NCI-H1092 (cell line): ENCODE measurements at places on chromosomes 1 and 21.
A peak's percentile ranks its signal among the peaks of the same experiment; 100 is the strongest.

DNA sequence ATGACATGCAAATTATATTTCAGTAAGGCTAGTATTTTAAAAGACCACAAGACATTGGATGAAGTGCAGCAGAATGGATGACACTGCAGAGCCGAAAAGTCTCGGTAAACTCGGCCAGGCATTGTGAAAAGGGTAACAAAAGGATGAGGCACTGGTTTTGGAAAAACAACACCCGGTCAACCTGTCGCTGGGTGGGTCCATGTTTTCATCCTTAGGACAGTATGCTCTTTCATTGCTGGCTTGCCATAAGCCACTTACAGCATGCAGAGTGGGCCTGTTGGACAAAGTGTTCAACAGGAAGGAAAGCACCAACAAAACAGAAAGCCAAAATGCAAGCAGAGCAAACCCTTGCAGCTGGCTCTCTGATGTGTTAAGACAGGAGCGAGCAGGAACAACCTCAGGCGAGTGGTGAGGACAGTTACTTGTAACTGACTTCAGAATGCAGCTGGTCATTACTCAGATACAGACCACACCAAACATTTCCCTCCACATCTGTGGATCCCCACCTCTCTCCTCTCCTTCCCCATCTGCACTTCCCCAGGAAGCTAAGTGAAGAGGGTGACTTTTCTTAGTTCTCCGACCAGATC, 2.9 kb upstream of the RCAN1 start:
- no peak for DNase-seq

DNA sequence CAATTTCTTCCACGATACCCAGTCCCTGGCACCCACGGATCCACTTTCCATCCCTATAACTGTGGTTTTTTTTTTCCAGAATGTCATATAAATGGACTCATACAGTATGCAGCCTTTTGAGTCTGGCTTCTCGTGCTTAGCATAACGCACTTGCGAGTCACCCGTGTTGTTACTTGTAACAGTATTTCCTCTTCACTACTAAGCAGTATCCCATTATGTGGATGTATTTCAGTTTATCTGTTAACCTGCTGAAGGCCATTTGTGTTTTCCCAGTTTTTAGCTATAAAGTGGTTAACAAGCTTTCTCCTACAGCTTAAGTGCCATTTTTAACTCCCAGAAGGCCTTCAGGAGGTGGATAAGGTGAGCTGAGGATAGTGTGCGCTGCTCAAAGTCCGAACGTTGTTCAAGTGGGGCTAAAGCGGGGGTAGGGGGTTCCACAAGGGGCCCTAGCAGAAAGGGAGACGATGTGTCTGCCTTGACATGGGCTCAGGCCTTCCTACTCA, 829 bp downstream of the ADAR start:
- no peak for DNase-seq

GRCh38 chr1:231935856-231936255, 309.3 kb downstream of the DISC1 start:
- DNase-seq: peak; percentile 74

- DNase-seq: no peak
Observed at GRCh38 chr21:35548904-35549615, 500.0 kb upstream of the RUNX1 start.

- DNase-seq: no peak
Observed at GRCh38 chr1:8018492-8019228, 7.4 kb downstream of the ERRFI1 start.

DNA sequence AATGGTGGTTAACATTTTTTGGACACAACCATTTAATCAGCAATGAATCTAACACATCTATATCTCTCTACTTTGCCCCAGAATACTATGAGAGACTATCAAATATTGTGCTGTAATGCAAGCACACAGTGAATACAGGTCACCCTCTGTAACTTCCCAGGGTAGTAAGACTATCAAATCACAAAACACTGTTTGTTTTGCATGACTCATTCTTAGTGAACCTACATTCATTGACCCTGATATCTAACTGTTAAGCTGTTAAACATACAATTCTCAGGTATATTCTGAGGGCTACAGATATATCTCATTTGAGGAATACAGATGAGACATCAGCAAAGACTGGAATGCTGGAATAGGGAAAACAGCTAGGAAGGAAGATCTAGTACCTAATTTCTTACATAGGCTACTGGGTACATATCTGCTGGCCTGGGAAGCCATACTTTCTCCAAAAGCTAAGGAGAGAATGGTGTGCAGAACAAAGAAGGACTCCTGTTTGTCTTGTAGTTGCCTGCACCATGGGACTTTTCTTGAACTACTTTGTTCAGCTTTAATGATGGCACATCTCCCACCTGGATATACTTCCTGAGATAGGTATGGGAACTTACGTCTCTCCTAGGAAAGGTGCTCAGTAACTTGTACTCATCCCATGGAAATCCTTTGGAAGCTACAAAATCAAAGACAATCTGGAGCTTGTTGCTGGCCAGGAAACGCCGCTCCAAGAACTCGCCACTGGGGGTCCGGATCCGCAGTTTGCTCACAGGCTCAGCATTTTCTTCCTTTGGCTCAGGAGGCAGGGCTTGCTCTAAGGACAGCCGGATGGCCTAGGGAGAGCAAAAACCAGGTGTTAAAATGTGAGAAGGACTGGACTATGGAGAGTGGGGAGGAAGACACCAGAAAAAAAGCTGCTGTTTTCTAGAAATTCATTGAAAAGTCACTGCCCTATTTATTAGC, 51.9 kb upstream of the DMRTA2 start:
- DNase-seq: no peak

DNA sequence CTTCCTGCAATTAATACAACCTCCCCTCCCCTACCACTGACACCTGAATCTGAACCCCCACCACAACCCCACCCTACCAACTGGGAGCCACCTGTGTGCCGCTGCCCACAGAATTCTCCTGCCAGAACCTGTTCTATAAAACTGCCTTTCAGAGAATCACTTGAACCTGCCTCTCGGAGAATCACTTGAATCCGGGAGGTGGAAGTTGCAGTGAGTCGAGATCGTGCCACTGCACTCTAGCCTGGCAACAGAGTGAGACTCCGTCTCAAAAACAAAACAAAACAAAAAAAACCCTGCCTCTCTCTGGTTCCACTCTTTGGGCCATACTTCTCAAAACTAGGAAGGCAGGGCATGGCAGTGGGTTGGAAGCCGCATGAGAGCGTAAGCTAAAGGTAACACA, 5.7 kb downstream of the URB1 start:
- no peak for DNase-seq

DNA sequence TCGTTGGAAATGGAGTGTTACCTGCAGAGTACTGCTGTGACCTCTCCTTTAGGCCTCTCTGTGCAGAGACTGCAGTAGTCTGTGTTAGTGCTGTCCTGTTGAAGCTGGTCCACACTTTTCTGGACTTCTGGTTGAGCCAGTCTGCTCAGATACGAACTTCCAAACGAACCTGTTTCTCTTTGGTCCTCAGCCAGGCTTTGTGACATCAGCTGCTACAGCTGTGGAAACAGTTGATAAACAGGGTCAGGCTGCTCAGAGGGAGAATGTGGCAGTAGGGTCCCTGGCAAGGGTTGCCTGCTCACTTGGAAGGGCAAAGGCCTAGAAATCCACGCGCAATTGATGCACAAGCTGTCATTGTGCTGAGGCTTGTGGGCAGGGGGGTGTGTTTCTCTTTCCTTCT, 98.8 kb downstream of the NOS1AP start:
- DNase-seq: peak; percentile 55

DNA sequence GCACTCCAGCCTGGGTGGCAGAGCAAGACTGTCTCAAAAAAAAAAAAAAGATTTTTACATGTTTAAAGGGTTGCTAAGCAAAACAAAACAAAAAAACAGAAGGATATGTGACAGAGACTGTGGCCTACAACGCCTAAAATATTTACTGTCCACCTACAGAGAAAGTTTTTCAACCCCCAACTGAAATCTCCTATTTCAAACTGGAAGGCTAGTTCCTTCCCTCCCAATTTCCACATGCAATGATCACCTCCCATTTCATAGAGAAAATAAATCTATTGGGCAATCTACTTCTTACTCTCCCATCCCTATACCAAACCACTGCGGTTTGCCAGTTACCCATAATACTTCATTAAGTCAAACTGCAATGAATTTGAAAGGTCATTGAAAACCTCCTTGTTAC, 74.2 kb downstream of the ST3GAL3 start:
- no peak for DNase-seq

DNA sequence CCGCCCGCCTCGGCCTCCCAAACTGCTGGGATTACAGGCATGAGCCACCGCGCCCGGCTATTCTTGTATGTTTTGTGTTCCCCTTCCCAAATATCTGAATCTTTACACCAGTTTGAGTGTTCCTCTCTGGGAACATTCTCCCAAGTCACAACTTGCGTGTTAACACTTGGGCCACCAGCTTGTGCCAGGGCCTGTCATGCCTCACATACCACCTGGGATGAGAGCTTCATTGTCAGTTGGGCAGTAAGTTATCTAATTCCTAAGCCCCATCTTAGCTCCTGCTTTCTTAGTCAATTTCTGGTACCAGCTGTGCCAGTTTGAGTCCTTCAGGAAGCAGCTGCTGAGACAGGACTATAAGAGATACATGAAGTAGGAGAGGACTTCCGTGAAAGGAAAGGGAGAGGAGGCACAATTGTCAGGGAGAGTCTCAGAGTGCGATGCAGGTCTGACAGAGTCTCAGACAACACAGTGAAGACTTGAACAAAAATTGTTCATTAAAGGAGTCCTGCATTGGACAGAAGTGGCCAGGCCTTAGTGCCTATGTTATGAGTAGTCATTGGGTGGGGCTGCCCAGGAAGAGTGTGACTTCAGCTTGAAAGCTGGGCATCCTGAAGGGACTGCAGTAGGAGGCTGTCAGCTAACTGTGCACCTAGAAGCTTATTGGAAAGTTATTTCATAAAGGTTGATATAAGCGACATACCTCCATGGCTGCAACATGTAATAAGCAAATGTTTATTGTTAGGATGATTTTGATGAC, 17.3 kb downstream of the ZFYVE9 start:
- DNase-seq: no peak

- no peak for DNase-seq
Observed at GRCh38 chr21:42347601-42348327, 3.0 kb downstream of the TFF2 start.

GRCh38 chr1:192675716-192676115, 39.8 kb downstream of the RGS13 start:
- DNase-seq: no peak

DNA sequence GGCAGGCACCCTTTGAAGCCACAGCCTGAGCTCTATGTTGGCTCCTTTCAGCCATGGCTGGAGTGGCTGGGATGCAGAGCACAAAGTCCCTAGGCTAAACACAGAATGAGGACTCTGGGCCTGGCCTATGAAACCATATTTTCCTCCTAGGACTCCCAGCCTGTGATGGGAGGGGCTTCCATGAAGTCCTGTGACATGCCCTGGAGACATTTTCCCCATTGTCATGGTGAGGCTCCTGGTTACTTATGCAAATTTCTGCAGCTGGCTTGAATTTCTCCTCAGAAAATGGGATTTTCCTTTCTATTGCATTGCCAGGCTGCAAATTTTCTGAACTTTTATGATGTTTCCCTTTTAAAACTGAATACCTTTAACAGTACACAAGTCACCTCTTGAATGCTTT, 61.3 kb downstream of the VCAM1 start:
- no peak for DNase-seq

- DNase-seq: no peak
Observed at GRCh38 chr1:28021064-28021463, 61.3 kb downstream of the XKR8 start.

GRCh38 chr1:63126104-63126503, 196.3 kb upstream of the FOXD3 start:
- DNase-seq: no peak

GRCh38 chr1:30876451-30877204, 31.9 kb downstream of the SDC3 start:
- DNase-seq: no peak

DNA sequence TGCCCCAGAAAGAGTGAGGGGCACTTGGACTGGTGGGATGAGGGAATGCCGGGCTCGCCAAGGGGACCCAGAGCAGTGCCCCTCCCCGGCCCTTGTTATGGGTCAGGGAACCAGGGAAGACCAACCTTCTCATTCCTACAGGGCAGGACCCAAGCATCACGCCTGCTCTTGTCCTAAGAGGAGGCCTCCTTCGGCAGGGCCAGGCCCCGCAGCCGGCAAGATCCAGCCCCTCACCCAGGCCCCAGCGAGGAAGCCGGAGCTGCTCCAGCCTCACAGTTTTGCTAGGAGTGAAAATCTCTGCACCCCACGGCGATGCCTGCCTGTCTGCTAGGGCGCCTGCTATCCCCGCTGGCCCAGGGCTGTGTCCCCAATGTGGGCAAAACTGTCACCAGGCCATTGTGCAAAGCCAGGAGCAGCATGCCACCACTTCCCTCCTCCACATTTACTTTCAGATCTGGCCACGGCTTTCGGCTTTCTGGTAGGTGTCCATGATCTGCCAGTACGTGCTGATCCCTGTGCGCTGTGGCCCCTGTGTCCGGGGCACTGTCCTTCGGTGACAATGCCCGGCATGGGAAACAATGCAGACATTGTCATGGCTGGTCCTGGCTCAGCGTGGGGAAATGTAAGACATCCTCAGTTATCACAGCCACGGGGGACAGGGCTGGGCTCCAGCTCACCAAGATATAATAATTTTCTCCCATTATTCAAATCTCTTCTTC, 9.6 kb downstream of the ACTRT2 start:
- DNase-seq: no peak

- DNase-seq: no peak
Observed at GRCh38 chr1:81832573-81832972, 31.8 kb downstream of the ADGRL2 start.

DNA sequence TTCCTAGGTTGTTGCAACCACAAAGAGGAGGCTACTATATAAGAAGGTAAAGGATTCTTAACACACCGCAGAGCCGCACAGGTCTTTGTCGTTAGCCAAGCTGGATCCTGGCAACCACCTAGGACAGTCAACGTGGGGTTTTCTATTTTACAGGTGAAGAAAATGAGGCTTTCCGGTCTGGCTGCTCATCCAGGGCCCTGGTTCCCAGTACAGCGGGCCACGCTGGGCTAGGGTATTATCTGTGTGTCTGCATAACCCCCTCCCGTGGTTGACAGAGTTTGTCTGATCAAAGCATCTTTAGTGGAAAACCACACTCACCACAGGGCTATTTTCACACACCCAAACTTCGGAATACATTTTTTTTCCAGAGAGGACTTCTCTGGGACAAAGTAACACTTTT, 39.0 kb upstream of the PDE9A start:
- no peak for DNase-seq

- DNase-seq: no peak
Observed at GRCh38 chr1:104229860-104230259, 480.2 kb downstream of the AMY1C start.
